ENCODE measurements at places on chromosomes 7 and 10.

GRCh38 chr10:100229819-100230422 is 525 bp upstream of the CHUK start:
- no peak for DNase-seq

GRCh38 chr10:124741281-124741921 is 2.8 kb downstream of the FAM53B start:
- peak; percentile 84 for DNase-seq

- DNase-seq: peak; percentile 54
Measured at GRCh38 chr10:133372507-133372906, 647 bp downstream of the ECHS1 start.

GRCh38 chr10:80156216-80156615 is 23.7 kb downstream of the PLAC9 start:
- DNase-seq: no peak

- no peak for DNase-seq
Measured at GRCh38 chr10:112724404-112724991, 225.5 kb upstream of the TCF7L2 start.

DNA sequence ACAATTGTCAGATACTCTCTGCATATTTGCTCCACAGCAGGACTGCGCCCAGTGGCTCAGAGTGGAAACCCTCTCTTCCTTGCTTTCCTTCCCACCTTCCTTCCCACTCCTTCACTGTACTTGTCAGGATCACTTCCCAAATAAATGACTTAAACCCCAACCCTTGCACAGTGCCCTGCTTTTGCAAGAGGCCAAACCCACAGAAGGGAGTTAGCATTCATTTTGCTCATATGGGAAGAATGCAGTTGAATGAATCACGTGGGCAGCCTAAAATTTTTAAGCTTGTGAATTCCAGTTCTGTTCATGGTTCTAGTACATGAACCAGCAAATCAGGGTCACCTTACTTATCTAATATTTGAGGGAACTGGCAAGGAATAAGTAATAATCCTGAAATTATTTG is 47.7 kb upstream of the SFMBT2 start:
- DNase-seq: no peak

GRCh38 chr10:122128357-122128756 is 139.4 kb downstream of the TACC2 start:
- DNase-seq: no peak

DNA sequence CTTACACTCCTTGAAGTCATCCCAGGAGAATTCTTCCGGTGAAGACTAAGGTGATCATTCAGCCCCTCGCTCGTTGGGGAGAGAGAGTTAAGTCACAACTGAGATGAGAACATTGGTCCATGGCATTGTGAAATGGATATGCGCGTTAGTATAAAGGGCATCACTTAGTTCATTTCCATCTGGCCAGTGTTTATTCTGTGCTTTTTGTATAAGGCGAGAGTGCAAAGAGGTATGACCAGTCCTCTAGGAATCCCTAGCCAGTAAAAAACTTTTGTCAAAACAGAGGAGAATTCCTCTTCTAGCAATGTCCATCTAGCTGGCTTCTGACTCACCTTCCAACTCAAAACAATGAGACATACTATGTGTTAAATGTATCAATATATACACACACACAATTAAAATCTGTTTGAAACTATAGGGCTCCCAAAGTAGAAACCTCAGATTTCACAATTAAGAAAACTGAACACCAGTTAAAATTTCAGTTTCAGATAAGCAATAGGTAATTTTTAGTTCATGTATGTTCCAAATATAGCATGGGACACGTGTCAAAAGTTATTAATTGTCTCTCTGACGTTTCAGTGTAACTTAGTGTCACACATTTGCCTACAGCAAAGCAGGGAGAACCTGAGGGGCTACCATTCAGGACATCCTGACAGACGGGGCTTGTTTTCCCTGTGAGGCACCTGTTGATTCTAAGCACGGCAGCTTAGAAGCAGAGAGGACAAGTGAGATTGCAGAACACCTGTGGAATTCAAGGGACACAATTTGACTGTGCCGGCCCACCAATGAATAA is 158.9 kb downstream of the KLF6 start:
- DNase-seq: no peak

DNA sequence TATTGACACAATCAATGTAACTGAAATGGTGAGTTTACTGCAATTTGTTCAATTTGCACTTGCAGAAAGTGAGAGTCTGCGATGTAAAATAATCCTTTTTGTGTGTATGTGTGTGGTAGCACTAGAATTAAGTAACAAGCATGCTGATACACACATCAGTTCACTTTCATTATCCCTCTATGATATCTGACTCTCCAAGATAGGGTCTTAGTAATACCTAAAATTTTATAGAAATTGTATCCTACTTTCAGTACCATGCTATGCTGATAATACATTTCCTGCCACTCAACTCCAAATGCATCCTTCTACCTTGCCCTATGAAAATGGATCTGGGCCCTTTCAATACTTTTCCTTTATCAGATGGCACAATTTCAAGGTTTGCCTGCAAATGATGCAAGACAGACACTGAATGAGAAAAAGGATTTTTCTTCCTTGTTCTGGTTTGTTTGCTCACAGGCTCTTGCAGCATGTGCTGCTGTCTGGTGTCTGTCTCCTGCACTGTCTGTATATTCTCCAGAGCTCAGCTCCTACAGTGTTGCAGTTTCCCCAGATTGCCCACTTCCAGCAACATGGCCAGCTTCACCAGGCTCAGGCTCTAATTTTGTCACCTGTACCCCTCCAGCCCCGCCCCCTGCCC is 297.9 kb upstream of the HGF start:
- no peak for DNase-seq

- no peak for DNase-seq
Measured at GRCh38 chr10:14554491-14555205, 220.0 kb downstream of the FAM107B start.

DNA sequence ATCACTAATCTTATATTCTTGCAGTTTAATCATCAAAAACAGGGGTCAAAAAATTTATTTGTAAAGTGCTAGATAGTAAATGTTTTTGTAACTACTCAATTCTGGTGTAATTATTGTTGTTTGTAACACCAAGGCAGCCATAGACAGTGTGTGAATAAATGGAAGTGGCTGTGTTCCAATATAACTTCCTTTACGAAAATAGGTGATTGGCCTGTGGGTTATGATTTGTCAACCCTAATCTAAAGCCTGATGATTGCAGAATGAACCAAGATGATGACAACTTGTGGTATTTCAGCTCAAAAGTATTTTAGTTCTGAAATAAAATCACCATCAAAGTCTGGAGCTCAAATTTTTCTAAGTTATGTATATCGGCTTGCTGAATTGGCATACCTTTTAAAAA is 34.4 kb upstream of the ETV1 start:
- DNase-seq: no peak

- DNase-seq: peak; percentile 92
Measured at GRCh38 chr10:61000769-61001730, 57.1 kb upstream of the RHOBTB1 start.

DNA sequence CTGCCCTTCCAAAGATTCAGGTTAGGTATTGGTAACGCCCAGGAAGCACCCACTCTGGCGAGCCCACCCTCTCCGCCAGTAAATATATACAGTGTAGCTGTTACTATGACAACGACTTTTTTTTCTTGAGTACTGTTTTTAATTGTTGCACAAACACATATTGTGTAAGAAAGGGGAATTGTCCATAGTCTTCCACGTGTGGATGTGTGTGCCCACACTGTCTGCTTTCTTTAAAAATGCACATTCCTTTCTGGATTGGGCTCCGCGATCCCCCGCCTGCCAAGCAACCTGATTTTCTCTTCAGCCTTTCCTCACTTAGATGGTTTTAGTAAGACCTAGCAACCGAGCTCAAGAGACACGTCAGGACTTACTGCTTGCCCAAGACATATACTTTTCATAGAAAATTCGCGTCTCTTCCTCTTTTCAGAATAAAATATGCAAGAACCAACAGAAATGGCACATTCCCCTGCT is 247.8 kb downstream of the EBF3 start:
- no peak for DNase-seq

DNA sequence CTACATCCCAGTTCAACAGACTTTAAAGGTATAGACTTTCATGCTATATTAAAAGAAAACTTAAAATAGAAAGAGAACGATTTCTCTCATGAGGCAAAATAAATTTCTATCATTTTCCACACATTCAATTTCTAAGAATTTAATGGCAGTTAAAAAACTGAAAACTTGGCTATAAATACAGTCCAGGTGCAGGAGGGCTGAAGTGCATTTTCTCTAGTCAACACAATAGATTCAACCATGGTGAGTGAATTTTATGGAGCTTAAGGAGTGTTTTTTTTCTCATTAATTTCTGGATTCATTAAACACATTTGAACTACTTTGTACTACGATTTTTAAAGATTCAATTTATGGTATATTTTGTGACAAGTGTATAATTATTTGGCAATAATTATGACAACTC is 240.8 kb upstream of the SLC26A5 start:
- DNase-seq: no peak

DNA sequence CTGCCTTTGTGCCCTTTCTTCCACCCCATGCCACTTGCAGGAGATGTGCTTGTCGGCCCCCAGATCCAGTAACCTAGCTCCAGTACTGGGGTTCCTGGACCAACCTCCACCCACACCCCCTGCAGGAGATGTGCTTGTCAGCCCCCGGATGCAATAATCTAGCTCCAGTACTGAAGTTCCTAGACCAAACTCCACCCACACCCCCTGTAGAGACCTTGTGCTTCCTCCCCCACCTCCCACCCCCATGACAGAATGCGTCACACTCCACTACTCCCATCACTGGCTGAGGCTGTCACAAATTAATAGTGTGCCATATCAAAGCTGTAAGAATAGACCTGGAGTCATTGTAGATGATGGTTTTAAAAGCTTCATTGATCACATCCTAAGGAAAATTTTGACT is 185.0 kb downstream of the BICC1 start:
- DNase-seq: no peak

- DNase-seq: peak; percentile 48
Measured at GRCh38 chr10:89129911-89130310, 77.2 kb downstream of the CH25H start.

- no peak for DNase-seq
Measured at GRCh38 chr10:129203819-129204218, 263.2 kb upstream of the MGMT start.

DNA sequence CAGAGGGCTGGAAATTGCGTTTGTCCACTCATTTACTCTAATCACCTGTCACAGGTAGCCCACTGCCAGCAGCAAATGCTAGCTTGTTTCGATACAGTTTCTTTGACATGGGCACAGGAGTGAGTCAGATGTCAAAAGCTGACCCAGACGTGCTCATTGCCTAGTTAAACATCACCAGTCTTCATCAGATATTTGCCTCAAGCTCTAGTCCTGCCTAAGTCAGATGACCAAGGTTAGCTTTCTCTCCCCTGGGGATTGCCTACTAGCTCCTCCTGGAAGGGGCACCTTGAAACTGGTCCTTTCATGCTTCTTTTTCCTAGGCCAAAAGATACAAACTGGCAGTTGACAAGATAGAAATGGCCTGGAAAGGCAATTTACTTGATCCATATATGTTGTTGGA is 35.2 kb downstream of the GPAM start:
- no peak for DNase-seq

DNA sequence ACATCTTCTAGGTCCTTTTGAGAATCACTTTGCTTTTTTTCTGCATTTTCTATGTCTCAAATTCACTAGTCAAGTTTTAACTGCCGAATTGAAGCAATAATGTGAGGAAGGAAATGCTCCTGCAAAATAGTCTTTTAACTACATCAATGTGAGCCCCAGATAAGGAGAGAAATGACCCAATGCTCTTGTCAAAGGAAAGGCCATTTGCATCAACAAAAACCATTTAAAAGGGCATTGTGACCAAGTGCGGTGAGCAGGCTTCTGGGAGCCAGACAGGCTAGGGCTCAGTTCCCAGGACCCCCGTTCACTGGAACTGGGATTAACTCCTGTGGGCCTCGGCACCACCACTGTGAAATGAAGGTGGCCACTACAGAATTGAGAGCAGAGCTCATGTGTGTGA is 127.9 kb upstream of the EEPD1 start:
- no peak for DNase-seq

- no peak for DNase-seq
Measured at GRCh38 chr10:13003759-13004158, 2.2 kb upstream of the CCDC3 start.

DNA sequence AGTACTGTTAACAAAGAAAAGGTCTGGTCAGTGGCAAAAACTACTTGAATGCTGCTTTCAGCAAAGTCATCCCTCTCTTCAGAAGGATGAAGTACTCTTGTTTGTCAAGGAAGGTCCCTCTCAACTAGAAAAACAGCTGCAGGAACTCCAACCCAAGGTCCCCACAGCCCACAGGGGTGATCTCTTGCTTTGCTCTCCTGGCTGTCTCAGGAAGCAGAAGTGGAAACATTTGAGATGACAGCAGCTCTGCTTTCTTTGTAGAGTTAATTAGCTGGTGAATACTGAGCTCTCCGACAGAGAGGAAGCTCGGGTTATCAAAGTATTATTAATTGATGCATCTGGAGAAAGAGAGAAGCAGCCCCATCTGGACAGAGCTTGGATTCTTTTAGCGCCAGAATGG is 25.4 kb upstream of the LRGUK start:
- peak; percentile 25 for DNase-seq

DNA sequence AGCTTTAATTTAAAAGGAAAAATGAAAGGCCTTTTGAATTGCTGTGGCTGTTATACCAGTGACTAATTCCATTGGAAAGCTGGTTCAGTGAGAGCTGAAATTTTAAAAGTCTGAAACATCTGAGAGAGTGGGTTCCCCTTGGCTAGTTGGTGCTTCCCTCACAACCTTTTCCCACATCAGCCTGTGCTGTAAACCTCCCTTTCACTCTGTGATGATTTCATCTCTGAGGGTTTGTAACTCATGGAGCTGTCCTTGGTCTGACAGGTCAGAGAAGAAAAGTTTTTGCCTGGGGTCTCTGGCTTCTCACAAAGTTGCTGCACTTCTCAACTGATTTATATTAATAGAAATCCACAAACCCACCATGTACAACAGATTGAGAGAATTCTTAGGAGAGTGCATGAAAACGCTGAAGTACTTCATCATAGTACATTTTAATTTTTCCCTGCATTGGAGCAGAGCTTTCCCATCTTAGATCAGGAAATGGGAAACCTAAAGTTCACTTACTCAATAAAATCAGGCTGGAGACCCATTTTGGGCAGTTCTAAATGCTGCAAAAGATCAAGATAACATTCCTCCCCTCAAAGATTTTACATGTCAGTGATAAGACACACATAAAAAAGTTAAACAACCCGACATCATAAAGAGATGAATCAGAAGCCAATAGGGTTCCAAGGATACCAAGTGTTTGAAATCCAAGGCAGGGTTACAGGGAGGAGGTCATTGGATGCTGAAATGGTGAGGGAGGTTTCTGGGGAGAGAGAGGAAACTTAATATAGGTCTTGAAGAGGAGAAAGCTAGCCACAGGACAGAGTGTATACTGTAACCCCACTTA is 157.0 kb upstream of the MKLN1 start:
- no peak for DNase-seq

All from SK-N-SH (cell line).